ENCODE measurements at places on chromosomes 7 and 10.

GRCh38 chr7:2269991-2270460 is 28.0 kb downstream of the NUDT1 start:
- no peak for DNase-seq

DNA sequence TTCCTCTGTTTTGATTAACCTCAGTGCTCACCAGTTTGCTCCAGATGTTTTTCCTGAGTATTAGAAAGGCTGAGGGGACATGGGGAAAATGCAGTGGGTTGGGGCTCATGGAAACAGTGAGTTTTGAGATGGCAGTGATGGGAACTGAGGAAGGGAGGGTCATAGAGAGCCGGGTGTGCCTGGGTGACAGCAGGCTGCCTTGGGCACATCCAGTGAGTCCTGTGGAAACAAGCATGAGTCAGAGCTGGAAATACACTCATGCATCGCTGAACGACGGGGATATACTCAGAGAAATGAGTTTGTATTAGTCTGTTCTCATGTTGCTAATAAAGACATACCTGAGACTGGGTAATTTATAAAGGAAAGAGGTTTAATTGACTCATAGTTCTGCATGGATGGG is 202.2 kb downstream of the TMEM178B start:
- DNase-seq, result no peak

GRCh38 chr10:24382979-24383663 is 174.2 kb downstream of the KIAA1217 start:
- DNase-seq, result peak; percentile 65

- no peak for DNase-seq
Observed at GRCh38 chr10:46298477-46299285, 11.9 kb downstream of the ANTXRL start.

Measured in GM10248 (cell line).